EL (cell line): ENCODE measurements at places on chromosomes 7 and 10.

DNA sequence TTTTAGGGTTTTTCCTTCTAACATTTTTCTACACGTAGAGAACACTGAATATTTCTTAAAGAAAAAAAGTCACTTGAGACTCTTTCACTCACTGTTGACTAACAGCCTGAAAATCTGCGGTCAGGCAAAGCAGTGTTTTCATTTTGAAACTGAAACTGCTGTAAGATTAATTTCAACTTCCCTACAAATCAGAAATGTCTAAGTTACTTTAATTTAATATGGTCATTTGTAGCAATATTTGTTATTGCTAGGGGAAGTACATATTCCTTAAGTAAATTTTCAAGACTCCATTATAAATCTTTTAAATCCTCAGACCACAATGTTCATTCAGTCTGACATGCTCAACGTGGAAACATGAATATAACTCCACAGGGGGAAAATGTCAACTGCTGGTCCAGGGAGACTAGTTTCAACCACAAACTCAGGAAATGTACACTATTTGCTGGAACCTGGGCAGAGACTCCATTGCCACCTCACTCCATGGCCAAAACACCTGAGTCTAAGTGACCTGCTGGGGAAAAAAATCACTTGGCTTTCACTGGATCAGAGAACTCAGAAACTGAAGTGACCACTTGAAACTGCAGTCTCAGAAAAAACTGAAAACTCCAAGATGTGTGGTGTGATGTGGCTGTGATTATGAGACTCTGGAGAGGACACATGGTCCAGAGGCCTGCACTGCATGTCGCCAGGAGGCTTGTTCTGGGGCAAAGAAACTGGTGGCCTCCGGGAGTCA lies 161.2 kb downstream of the TAX1BP1 start:
- DNase-seq, result peak; percentile 62

- DNase-seq, result peak; percentile 96
These were observed 219.2 kb upstream of the ZNF32 start for GRCh38 chr10:43867667-43868565.

DNA sequence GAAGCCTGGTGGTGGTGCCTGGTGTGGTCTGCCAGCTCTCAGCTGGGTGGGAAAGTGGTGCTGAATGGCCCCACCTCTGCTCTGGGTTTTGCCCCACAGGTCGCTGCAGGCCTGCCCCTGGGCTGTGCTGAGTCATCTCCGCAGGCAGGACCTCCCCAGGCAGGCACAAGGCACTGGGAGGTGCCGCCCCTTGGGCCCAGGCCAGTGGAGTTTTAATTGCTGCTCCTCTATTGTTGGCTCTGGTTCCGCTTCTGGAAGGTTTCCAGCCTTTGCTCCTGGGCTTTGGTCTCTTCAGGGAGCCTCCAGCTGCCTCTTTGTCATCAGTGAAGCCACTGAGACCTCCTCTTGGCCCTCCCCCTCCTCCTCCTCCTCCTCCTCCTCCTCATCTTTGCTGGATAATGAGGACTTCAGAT lies 180.3 kb upstream of the GRB10 start:
- DNase-seq, result peak; percentile 91

DNA sequence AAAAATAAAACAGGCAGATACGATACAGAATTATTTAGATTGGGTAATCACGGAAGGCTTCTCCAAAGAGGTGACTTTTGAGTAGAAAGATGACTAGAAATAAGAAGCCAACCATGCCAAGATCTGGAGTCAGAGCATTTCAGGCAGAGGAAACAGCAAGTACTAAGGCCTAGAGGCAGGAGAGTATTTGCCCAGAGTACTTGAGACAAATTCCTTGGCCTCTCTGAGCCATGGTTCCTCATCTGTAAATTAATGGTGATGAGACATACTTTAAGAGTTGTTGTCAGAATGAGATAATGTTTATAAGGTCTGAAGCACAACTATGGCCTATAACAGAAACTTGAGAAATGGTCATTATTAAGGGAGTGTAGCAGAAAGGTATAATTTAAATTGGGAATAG lies 15.8 kb upstream of the GPR37 start:
- no peak for DNase-seq

- DNase-seq, result no peak
These were observed 1.8 kb upstream of the IGF2BP3 start for GRCh38 chr7:23472046-23472445.
